ENCODE measurements at places on chromosomes 12 and 14. TPM values are rescaled to one million over a fixed set of nuclear protein-coding genes. Genes with fewer than 3 reads are reported as not detected.

MOAP1 gene
- 16.7 TPM for total RNA-seq

RILPL2 gene
- total RNA-seq, result 3.6 TPM

PTCSC3 gene
- total RNA-seq, result not detected

LRRIQ1 gene
- 0.86 TPM for total RNA-seq

LRRK2 gene
- 0.33 TPM for total RNA-seq

ADCY6 gene
- total RNA-seq, result 30.6 TPM

NOVA1 gene
- total RNA-seq, result 1.3 TPM

CLEC1B gene
- not detected for total RNA-seq

SOX5 gene
- total RNA-seq, result 2.6 TPM

ZDHHC22 gene
- total RNA-seq, result not detected

HAL gene
- total RNA-seq, result not detected

KLHL33 gene
- not detected for total RNA-seq

CCDC196 gene
- total RNA-seq, result not detected
